Memory B cell (primary cell): ENCODE measurements at places on chromosomes 2 and 18.
A peak's percentile ranks its signal among the peaks of the same experiment; 100 is the strongest.

DNA sequence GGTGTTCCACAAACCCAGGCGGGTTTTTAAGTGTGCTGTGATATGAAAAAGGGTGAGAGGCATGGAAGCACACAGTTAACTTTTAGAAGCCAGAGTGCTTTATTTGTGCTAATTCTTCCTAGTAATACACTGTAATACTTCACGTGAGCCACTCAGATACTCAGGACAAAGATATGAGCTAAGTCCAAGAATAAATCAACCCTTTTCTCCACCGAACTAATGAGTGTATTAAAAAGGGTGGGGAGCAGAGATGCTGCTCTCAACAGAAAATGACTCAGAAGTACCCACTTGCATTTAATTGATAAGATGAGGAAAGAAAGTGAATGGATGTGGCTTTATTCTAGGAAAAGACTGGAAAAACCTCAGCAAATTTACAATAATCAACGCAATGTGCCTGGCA lies 79.9 kb downstream of the UXS1 start:
- H3K4me3 ChIP-seq: no peak overlapping the region
- H3K27ac ChIP-seq: no peak overlapping the region
- no peaks in the 10 kb centered on the region for H3K27me3 ChIP-seq
- no peak for DNase-seq
- peaks cover 15% of the 10 kb centered on the region for H3K36me3 ChIP-seq

DNA sequence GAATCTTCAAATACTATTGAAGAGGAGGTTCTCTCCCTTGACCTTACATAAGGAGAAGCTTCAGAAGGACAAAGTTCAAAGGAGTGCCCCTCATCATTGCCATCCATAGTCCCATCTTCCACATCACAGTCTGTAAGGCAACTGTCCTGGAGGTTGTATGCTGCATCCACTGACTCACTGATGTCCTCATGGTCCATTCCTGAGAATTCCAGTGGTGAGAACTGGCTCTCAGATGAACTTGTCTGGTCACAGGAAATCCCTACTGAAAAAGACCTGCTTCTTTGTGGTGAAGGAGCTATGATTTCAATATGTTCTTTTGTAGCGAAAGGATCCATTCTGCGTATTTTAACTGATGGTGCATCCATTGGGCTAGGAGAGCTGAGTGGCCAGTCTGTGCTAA lies 52.2 kb downstream of the EIF2AK3 start:
- H3K36me3 ChIP-seq: peaks cover 40% of the 10 kb centered on the region
- no peak for DNase-seq
- no peak overlapping the region for H3K4me3 ChIP-seq

- H3K4me3 ChIP-seq: no peak overlapping the region
- no peak overlapping the region for H3K27ac ChIP-seq
- no peak for DNase-seq
- no peaks in the 10 kb centered on the region for H3K4me1 ChIP-seq
- H3K36me3 ChIP-seq: no peaks in the 10 kb centered on the region
These were observed 355.8 kb downstream of the ARL6IP6 start for GRCh38 chr2:153074207-153074606.

GRCh38 chr2:61272421-61273070 lies 110.6 kb downstream of the C2orf74 start:
- H3K27me3 ChIP-seq: no peaks in the 10 kb centered on the region
- no peak for DNase-seq
- no peak overlapping the region for H3K4me3 ChIP-seq
- H3K27ac ChIP-seq: no peak overlapping the region

DNA sequence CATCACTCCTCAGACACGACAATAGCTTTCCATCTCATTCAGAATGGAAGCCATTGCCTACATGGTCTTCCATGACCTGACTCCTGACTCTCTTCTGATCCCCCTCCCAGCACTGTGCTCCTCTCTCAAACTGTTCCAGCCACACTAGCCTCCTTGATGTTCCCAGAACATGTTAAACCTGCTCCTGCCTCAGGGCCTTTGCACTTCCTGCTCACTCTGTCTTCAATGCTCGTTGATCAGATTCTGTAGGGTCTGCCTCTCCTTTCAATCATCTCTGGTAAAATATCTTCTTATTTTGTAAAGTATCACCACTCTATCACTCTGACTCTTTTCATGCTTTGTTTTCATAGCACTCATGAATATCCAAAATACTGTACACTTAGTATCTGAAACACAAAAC lies 84.9 kb downstream of the SESTD1 start:
- no peaks in the 10 kb centered on the region for H3K27me3 ChIP-seq
- H3K36me3 ChIP-seq: peaks cover 30% of the 10 kb centered on the region
- peaks cover 17% of the 10 kb centered on the region for H3K4me1 ChIP-seq
- H3K27ac ChIP-seq: no peak overlapping the region
- DNase-seq: no peak

GRCh38 chr2:237199082-237199481 lies 113.4 kb downstream of the COPS8 start:
- DNase-seq: no peak
- H3K27me3 ChIP-seq: peaks cover 10% of the 10 kb centered on the region
- no peak overlapping the region for H3K27ac ChIP-seq

DNA sequence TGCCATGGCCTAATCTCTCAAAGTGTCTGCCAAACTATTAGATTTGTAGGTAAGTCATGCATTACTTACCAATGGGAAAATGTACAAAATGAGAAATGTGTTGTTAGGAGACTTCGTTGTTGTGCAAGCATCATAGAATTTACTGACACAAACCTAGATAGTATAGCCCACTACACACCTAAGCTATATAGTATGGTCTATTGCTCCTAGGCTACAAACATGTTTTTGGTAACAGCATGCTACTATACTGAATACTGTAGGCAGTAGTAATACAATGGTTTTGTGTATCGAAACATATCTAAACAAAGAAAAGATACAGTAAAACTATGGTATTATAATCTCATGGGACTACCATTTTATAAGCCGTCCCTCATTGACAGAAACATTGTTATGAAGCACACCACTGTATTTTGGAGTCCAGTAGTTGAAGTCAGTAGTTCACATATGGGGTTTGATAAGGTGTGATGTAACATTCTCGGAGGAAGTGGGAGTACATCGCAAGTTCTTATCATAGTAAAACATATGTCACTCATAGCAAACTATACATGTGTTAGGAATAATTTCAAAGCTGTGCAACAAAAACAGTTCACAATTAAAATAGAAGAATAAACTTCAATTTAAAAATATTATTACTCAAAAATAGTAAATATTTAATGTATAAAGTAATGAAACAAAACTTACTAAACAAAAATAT lies 12.0 kb upstream of the GTF2A1L start:
- H3K27ac ChIP-seq: no peak overlapping the region
- DNase-seq: no peak
- no peaks in the 10 kb centered on the region for H3K36me3 ChIP-seq
- H3K27me3 ChIP-seq: peaks cover 2% of the 10 kb centered on the region
- H3K4me3 ChIP-seq: no peak overlapping the region

DNA sequence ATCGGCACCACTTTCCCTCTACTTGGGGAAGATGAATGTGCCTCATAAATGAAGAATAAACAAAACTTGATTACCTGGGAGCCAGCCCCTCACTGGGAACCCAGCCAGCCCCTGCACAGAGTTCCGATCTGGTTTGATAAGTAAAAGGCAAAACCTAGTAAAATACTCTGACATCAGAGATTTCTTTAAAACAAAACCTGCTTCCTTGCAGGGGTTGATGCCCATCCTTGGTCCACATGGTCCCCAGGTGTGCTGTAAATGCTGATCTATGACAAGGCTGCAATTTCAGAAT lies 218.8 kb upstream of the APCDD1 start:
- H3K4me3 ChIP-seq: no peak overlapping the region
- H3K36me3 ChIP-seq: peaks cover 2% of the 10 kb centered on the region
- no peak for DNase-seq
- no peak overlapping the region for H3K27ac ChIP-seq
- peaks cover 3% of the 10 kb centered on the region for H3K27me3 ChIP-seq
- no peaks in the 10 kb centered on the region for H3K4me1 ChIP-seq

- H3K4me1 ChIP-seq: peaks cover 10% of the 10 kb centered on the region
- peak overlapping the region; percentile 54 for H3K27ac ChIP-seq
- H3K27me3 ChIP-seq: peaks cover 9% of the 10 kb centered on the region
- no peaks in the 10 kb centered on the region for H3K36me3 ChIP-seq
These were observed 89.1 kb upstream of the KLF7 start for GRCh38 chr2:207254591-207255464.

DNA sequence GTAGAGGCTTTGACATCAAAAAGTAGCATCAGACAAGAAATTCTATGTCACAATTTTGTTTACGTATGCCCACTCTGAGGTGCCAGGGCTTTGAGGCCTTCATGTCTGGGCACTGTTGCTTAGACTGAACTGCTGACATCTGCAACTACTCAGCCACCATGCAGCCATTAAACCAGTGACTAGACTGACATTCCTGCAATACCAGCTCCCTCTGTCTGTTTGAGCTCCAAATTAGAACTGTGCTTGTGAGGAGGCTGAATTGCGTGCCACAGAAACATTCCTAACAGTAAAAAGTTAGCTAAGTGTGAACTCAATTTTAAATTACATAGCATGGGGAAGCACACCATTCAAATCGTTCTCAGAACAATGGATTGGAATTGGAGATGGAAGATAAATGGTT lies 163.2 kb downstream of the INSIG2 start:
- no peak overlapping the region for H3K4me3 ChIP-seq
- peaks cover 5% of the 10 kb centered on the region for H3K4me1 ChIP-seq
- no peaks in the 10 kb centered on the region for H3K36me3 ChIP-seq
- DNase-seq: no peak

DNA sequence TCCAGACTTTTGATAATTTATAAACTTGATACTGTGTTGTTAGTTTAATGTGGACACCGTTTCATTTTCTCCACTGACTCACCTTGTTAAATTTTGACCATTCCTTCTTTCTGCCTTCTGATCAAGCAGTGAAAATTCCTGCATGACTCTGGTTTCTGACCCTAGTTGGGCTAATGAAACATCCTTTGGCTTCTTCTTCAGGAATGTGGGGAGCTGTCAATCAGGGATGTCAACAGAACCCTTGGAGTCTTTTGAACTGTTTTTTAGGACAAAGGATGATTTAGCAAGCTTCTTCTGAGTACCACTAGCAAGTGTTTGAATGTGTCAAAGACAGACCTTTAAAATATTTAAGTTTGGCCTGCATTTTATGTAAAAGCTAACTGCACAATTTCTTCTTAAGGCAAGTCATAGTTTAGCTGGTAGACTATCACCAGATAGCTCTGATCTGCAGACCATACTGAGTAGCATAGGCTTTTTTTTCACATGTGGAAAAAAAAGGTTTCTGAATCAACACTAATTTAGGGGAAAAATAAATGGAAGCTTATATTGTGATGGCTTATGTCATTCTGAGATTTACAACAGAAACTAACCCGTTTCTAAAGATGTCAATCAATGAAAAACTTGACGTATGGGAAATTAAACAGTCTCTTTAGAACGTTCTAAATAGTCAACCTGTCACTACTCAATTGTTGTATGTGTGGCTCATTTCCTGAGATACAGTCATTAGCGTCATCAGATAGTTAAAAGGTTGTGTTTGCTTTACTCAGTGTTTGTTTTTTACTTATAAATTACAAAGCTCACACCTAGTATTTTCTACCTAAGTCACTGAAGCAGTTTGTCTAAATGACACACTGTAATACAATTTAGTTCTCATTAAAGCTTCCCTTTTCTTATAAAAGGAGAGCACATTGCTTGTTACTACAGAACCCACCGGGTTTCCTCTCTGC lies 311.4 kb downstream of the PTPRM start:
- no peak overlapping the region for H3K4me3 ChIP-seq
- no peaks in the 10 kb centered on the region for H3K4me1 ChIP-seq
- no peaks in the 10 kb centered on the region for H3K36me3 ChIP-seq
- no peak for DNase-seq
- no peaks in the 10 kb centered on the region for H3K27me3 ChIP-seq

- H3K36me3 ChIP-seq: no peaks in the 10 kb centered on the region
- no peak overlapping the region for H3K4me3 ChIP-seq
- H3K27ac ChIP-seq: no peak overlapping the region
- no peaks in the 10 kb centered on the region for H3K27me3 ChIP-seq
These were observed 292.9 kb downstream of the XIRP2 start for GRCh38 chr2:167181134-167181533.

- H3K4me1 ChIP-seq: no peaks in the 10 kb centered on the region
- DNase-seq: no peak
- H3K36me3 ChIP-seq: peaks cover 3% of the 10 kb centered on the region
- no peak overlapping the region for H3K27ac ChIP-seq
- no peak overlapping the region for H3K4me3 ChIP-seq
- no peaks in the 10 kb centered on the region for H3K27me3 ChIP-seq
These were observed 12.7 kb upstream of the SERPINB7 start for GRCh38 chr18:63762518-63762917.

DNA sequence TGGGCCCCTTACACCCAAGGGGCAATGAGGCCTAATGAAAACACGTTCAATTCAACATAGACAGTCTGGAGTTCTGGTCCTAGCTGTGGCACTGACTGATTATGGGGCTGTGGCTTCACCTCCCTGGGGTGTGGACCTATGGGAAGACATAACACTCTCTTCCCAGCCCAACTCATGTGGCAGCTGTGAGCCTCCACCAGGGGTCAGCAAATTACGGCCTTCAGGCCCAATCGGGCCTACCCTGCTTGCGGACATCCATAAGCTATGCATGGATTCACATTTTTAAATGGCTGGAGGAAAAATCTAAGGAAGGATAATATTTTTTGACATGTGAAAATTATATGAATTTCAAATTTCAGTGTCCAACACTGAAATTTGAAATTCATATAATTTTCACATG lies 101.3 kb downstream of the LOXHD1 start:
- peaks cover 8% of the 10 kb centered on the region for H3K27me3 ChIP-seq
- no peak overlapping the region for H3K4me3 ChIP-seq
- no peak overlapping the region for H3K27ac ChIP-seq

DNA sequence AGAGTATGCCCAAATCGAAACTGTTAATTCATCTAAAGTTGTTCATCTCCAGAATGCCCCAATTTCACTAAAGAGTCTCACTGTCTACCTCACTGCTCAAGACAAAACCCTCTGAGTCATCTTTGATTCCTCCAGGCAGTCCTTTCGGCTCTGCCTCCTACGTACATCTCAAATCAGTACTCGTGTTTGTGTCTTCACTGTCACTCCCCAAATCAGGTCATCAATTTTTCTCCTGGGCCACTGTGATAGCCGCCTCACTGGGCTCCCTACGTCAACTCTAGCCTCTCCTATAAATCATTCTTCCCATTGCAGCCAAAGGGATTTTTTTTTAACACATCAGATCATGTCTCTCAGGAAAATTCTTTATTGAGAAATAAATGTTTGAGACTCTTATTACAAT lies 42.1 kb upstream of the TTC39C start:
- H3K27me3 ChIP-seq: no peaks in the 10 kb centered on the region
- no peak for DNase-seq
- peaks cover 3% of the 10 kb centered on the region for H3K36me3 ChIP-seq
- no peak overlapping the region for H3K4me3 ChIP-seq
- H3K4me1 ChIP-seq: peaks cover 42% of the 10 kb centered on the region
- H3K27ac ChIP-seq: peak overlapping the region; percentile 93

GRCh38 chr2:30475542-30475941 lies 28.5 kb downstream of the LCLAT1 start:
- DNase-seq: no peak
- no peaks in the 10 kb centered on the region for H3K27me3 ChIP-seq
- H3K4me1 ChIP-seq: peaks cover 14% of the 10 kb centered on the region
- H3K36me3 ChIP-seq: peaks cover 2% of the 10 kb centered on the region
- H3K27ac ChIP-seq: no peak overlapping the region

- peak overlapping the region; percentile 37 for H3K4me3 ChIP-seq
- H3K27ac ChIP-seq: peak overlapping the region; percentile 56
- no peak for DNase-seq
- no peaks in the 10 kb centered on the region for H3K27me3 ChIP-seq
These were observed 9.5 kb downstream of the SESTD1 start for GRCh38 chr2:179255129-179255528.

- H3K27ac ChIP-seq: no peak overlapping the region
- H3K4me3 ChIP-seq: no peak overlapping the region
- no peak for DNase-seq
- H3K4me1 ChIP-seq: peaks cover 3% of the 10 kb centered on the region
- peaks cover 3% of the 10 kb centered on the region for H3K27me3 ChIP-seq
These were observed 132.9 kb downstream of the BARD1 start for GRCh38 chr2:214676421-214677089.
